Omental fat pad (tissue), 4 donors: ENCODE measurements at places on chromosomes 16 and 17. TPM values are rescaled to one million over a fixed set of nuclear protein-coding genes. Genes with fewer than 3 reads are reported as not detected.

SLC6A2 gene
- 0.48 TPM for total RNA-seq

RGS9 gene
- total RNA-seq, result 2.0 TPM

OVCA2 gene
- 23.5 TPM for total RNA-seq

TMEM256 gene
- total RNA-seq, result 87.8 TPM

RANGRF gene
- total RNA-seq, result 16.9 TPM

ANKRD40CL gene
- not detected for total RNA-seq

ODAD4 gene
- total RNA-seq, result 0.79 TPM

NOTUM gene
- total RNA-seq, result not detected

GGA3 gene
- total RNA-seq, result 31.7 TPM

GINS2 gene
- 0.72 TPM for total RNA-seq

CCDC200 gene
- total RNA-seq, result not detected

GNG13 gene
- total RNA-seq, result not detected

POLR2C gene
- total RNA-seq, result 86.0 TPM

INO80E gene
- 22.8 TPM for total RNA-seq

DNAI2 gene
- total RNA-seq, result not detected

CCP110 gene
- 8.9 TPM for total RNA-seq

ZNF598 gene
- 49.0 TPM for total RNA-seq

SYCE1L gene
- total RNA-seq, result 0.69 TPM

HNF1B gene
- total RNA-seq, result not detected

KRT27 gene
- total RNA-seq, result not detected

TEKT1 gene
- not detected for total RNA-seq

LPO gene
- total RNA-seq, result 0.46 TPM

KCNAB3 gene
- 2.3 TPM for total RNA-seq
